Stimulated activated CD4-positive, alpha-beta T cell treated with anti-CD3 and anti-CD28 coated beads, Interleukin-4, amount 100 ng/mL, for 4 hours (primary cell): ENCODE measurements at places on chromosomes 3 and 15.

- DNase-seq: no peak
Observed at GRCh38 chr3:49607796-49608195, 53.5 kb downstream of the BSN start.

DNA sequence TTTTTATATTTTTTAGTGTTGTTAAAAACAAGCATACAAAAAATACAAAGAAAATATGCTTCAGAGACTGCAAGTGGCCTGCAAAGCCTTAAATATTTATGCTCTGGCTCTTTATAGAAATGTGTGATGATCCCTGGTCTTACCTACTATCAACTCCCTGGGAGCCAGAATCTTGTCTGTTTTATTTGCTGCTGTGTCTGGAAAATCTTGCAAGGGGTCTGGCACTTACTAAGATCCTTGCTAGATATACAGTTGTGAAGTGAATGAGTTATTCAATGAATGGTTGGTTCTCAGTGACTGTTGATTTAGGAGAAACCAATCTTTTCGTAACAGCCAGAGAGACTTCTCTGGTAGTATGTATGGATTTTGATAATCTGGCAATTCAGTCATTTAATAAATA, 521.0 kb upstream of the CFAP20DC start:
- no peak for DNase-seq

GRCh38 chr3:197367081-197367780, 68.8 kb upstream of the DLG1 start:
- no peak for DNase-seq

GRCh38 chr3:128227507-128227906, 74.2 kb downstream of the EEFSEC start:
- DNase-seq: no peak

GRCh38 chr15:70766597-70766996, 3.2 kb upstream of the UACA start:
- no peak for DNase-seq

- no peak for DNase-seq
Observed at GRCh38 chr3:54488297-54488696, 365.9 kb downstream of the CACNA2D3 start.

GRCh38 chr3:114356066-114356465, 62.2 kb downstream of the TIGIT start:
- no peak for DNase-seq

DNA sequence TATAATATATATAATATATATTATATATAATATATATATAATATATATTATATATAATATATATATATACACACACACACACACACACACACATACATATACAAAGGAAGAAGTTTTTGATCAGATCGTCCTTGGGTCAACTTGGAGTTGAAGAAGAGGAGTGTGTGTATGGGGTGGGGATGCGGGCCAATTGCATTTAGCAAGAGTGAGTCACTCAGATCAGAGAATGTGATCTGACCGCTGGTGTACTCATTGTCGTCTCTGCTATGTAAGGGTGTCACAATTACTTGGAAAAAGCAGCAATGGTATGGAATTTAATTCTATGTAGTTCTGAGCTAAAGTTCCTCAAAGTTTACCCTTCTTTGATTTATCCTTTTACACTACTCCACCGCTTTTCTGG, 4.6 kb upstream of the VGLL3 start:
- DNase-seq: no peak

DNA sequence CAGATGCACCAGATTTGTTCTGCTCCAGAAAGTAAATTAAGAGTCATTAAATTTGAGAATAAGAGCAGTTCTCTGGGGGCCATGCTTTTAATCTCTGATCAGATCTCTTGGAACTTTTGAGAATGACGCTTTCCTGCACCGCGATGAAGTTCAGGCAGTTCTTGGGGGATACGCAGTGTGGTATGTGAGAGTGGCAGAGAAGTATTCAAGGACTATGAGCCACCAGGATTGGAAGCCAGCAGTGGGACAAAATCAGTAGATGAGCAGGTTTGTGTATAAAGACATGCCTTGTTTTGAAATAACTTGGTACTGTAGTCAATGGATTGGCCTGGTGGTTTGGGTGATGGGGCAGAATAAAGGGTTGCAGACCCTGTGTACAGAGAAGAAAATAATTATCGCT, 483.6 kb downstream of the ERC2 start:
- no peak for DNase-seq

DNA sequence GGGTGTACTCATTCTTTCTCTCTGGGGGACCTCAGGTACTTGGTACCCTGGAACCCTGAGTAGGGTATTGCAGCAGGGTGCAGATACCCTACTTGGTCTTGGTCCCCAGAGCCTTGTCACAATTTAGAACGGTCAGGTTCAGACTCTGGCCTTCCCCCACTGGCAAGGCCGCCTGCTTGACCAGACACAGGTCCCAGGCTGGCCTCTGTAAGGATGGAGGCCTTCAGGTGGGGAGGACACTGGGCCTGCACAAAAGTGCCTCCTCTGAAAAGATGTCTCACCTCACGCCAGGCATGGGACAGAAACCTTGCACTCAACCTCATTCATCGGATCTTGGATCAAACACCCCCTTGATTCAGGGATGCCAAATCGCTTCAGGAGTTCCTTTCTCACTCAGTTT, 158.4 kb downstream of the KLF13 start:
- DNase-seq: no peak

DNA sequence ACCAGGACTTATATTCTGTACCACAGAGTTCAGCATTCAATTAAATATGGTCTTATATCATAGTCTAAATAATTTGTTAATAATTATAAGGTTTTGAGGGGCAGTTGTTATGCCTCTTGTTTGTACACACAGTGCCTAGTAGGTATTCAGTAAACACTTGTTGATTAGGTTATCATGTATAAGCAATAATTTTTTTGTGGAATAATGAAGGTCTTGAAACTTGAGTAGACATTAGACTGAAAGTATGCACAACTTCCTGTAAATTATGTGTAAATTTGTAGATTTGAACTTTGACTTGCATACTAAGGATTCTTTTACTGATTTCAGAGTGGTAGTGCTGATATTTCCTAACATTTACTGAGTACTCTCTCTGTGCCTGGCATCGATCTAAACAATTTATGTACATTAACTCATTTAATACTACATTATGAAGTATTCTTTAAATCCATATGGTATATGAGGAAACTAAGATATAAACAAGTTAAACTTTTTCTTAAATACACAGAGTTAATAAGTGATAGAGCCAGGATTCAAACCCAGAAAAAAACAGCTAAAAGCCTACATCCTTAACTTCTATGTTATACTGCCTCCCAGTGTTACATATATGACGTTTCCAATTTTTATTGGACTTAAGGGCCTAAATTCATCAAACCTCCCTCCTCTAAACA, 65.1 kb downstream of the GLCE start:
- no peak for DNase-seq

- DNase-seq: no peak
Observed at GRCh38 chr15:94791510-94791909, 560.1 kb downstream of the MCTP2 start.

- no peak for DNase-seq
Observed at GRCh38 chr3:15531346-15531745, 9.8 kb upstream of the COLQ start.

DNA sequence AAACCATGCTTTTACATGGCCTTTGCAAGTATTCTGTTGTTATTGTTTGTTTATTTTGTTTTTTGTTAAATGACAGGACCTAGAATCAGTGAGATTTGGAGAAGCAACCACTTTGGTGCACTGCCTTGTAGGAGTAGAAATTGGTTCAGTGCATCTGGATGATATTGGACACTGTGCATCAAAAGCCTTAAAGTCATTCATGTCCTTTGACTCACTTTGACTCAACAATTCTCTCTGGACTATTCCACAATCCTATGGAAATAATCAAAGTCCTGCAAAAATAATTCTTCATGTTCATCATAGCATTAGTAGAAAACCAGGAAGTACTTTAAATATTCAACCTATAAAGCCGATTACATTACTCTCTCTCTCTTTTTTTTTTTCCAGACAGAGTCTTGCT, 224.8 kb downstream of the ABHD5 start:
- DNase-seq: no peak

DNA sequence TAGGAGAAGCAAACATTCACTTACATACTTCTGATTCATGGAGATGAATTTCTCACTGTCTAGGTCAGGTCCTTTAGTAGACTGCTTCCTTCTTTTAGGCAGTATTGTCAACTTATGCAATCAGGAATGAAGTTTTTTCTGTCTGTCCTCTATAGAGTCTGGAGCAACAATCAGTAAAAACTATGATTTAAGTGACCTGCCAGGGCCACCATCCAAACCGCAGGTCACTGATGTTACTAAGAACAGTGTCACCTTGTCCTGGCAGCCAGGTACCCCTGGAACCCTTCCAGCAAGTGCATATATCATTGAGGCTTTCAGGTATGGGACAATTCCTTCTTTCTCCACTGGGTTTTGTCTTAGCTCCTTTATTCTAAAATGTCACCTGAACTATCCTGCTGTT, 523.1 kb downstream of the ROBO2 start:
- DNase-seq: no peak

GRCh38 chr3:177976866-177977265, 559.4 kb upstream of the KCNMB2 start:
- DNase-seq: no peak

GRCh38 chr3:171775943-171776342, 34.3 kb downstream of the PLD1 start:
- no peak for DNase-seq

GRCh38 chr15:54518156-54518882, 540.1 kb downstream of the UNC13C start:
- DNase-seq: no peak

- DNase-seq: no peak
Observed at GRCh38 chr3:16151109-16151508, 23.4 kb upstream of the GALNT15 start.

DNA sequence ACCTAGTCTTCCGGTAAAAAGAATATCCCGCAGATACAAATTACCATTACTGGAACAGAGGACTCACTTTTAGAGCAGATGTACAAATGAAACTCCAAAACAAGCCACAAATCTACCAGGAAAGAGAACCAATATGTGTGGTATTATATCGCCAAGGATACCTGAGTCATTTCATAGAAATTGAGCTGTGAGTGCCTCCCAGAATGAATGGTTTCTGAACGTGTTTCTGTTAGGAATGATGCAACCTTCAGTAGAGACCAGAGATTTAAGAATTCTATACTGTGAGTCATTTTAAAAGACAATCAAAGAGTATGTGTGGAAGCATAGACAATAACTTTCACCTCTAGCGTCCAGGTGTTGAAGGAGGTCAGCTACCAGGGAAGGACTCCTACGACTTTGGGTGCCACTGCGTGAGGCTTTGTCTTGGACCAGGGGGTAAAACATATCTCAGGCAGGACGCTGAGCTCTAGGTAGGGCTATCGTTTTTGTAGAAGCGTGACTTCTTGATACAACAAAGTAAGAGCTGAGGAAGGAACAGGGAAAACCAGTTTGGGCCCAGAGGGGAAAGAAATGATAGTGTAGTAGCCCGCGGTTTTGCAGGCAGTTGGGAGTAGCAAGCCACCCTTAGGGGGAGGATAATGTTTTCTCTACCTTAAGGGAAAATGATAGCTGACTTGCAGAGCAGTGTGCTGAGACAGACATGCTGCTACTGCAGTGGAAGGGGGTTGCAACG, 210.4 kb downstream of the TP63 start:
- no peak for DNase-seq

DNA sequence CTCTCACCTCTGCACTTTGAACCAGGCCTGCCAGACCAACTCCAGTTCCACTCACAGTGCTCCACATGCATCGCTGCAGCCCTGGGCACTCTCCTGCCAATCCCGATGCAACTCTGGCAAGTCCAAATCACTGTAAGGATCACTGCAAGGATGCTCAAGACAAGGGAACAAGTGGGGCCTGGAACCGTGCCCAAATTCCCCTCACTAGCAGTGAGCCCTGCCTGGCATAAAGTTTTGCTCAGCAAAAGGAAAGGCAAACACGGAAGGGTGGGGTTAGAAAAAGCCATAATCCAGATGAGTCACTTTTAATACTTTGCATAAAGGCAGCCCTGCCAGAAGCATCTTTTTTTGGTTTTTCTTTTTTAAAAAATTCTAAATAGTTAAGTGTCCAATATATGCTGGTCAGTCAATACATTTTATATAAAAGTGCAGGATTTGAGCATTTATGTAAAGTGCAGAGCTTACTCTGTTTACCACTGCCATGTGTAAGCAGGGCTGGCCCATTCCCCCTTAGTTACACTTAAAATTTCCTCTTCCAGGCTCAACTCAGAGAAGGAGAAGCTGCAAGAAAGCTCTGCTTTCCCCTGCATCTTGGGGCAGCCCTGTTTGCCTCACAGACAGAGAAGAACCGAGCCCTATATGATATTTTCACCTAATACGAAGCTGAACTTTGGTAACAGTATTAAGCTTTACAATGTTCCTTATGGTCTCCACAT, 102.2 kb downstream of the CD47 start:
- DNase-seq: no peak

DNA sequence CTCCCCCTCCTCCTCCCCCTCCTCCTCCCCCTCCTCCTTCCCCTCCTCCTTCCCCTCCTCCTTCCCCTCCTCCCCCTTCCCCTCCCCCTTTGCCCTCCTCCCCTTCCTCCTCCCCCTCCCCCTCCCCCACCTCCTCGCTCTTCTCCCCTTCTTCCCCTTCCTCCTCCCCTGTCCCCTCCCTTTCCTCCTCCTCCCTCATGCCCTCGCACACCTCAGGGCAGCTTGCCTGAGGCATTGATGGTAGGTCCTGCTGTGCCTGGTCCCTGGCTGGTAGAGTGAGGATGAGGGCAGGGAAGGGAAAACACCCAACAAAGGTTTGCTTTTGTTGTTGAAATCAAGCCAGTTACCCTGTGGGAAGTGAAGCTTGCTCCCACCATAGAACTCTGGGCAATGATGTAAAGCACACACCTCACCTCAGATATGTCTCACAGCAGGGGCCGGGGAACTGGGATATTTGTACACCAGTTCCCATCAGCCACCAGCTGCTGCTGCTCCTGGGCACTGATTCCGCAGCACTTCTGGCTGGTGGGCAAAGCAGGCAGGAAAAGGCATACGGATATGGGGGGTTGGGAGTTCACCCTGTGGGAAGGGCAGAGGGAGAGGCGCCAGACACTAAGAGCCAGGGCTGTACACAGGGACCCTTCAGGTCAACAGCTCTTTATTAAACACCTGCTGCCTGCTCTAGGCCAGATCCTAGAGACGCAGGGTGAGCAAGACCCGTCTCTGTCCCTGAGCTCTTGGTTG, 13.8 kb downstream of the ISG20 start:
- DNase-seq: no peak

- DNase-seq: no peak
Observed at GRCh38 chr3:45909542-45909941, 23.2 kb downstream of the CCR9 start.
